ENCODE measurements at places on chromosomes 1 and 21.

DNA sequence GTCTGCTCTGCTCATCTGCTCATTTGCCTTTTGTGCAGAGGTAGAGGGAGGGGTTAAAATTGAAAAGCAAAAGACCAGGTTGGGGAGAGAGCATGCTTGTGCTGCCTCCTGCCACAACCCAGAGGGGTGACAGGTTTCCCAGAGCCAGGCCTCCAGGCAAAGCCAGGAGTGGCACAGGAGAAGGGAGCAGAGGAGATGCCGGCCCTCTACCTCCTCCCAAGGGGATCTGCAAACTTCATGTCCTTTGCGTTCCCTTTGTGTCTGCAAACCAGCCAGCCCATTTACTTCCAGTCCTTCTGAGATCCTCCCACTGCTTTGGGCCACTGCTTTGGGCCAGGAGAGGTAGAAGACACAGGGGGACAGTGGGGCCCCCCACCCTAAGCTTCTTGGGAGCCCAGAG, 67.8 kb downstream of the EPHB2 start:
- DNase-seq, result no peak

- peak; percentile 26 for DNase-seq
Observed at GRCh38 chr1:48572646-48573258, 100.7 kb upstream of the SPATA6 start.

DNA sequence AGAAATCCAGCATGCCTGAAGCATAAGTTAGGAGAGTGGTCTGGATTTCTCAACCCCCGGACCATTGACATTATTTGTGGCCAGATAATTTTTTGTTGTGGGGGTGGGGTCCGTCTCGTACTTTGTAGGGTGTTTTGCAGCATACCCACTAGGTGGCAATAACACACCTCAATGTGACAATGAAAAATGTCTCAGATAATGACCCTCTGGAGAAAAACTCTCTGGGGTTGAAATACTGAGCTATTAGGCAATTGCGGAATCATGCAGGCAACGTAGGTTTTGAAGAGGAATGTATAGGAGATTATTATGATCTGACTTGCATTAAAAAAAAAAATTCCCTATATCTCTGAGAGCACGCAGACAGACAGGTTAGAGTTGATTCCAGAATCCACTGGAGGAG, 25.3 kb upstream of the RRP15 start:
- DNase-seq, result no peak

DNA sequence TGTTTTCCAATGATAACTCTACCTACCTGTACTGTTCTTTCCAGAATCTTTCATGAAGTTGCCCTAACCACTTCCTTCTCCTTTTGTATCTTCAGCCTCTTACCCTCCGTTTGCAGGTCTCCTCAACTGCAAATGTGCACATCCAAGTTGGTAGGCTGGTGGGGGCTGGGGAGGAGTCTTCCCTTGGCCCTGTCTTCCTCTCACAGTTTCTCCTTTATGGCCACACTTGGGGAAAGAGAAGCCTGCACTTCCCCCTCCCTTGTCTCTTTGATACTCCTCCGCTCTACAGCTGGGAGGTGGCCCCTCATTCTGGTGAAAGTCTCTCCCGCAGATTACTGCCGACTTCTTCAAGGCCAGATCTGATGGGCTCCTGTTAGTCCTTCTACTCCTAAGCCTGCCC, 26.9 kb upstream of the GPR88 start:
- no peak for DNase-seq

DNA sequence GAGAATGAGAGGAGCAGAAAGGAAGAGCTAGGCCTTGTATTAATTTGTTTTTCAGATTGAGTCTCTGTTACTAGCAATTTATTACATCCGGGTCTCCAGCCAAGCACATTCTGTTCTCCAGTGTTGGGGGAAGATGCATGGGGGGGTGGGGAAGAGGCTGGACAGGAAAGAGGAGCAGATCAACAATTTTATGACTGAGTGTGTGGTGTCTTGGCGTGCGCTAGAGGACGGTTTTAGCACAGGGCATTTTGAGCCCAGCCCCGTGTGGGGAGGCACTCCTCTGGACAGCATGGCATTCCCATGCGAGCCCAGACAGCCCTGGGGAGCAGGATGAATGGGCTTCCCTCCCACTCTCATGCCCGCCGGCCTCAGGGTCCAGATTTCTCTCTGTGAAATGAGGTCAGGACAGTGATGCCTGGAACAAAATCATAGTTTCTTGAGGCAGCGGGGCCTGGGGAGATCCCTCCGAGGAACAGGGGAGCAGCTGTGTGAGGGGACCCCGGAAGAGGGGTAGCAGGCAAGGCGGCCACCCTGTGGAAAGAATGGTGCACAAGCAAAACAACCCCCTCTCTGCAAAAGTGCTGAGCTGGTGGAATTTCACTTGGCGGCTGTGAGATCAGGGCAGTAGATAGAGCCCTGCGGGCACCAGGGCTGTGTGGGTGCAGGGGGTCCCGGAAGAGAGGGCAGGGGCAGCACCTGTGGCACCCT, 16.3 kb downstream of the SOX13 start:
- DNase-seq, result peak; percentile 41

DNA sequence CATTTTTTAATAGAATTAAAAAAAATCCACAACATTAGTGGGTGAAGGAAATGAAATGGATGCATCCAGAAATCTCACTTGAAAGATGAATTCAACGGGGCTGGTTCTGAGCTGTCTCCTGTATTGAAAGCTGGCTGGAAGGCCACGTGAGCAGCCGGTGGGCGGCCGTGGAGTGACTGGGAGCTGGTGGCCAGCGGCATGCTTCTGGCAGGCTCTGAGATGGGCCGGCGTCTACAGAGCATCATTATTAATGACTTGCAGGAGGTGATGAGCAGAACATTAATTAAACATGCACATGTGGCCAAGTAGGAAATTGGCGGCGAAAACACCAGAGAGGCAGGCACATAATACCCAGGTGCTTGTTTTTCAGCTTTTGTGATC, 115.6 kb upstream of the LMO4 start:
- DNase-seq, result no peak

GRCh38 chr1:192527111-192527795, 48.3 kb upstream of the RGS1 start:
- DNase-seq, result no peak

DNA sequence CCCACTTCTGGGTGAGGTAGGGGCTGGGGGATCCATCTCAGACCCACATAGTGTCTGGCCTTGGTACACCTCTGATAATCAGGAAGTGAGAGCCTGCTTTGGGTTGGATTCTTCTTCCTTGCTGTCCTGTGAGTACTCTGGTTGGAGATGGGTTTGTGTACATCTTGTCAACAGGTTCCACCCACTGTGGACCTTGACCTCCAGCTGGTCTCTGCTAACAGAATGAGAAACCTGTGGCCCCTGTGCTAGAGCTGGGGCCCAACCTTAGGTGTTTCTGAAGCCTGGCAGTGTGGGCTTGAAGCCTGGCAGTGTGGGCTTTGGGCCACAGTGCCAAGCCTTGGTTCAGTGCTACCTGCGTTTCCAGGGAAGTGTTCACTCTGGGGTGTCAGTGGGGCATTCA, 2.6 kb downstream of the ZBTB48 start:
- no peak for DNase-seq

- DNase-seq, result no peak
Observed at GRCh38 chr1:244154508-244154871, 103.4 kb downstream of the ZBTB18 start.

GRCh38 chr1:151846686-151847237, 6.8 kb downstream of the THEM5 start:
- DNase-seq, result no peak

DNA sequence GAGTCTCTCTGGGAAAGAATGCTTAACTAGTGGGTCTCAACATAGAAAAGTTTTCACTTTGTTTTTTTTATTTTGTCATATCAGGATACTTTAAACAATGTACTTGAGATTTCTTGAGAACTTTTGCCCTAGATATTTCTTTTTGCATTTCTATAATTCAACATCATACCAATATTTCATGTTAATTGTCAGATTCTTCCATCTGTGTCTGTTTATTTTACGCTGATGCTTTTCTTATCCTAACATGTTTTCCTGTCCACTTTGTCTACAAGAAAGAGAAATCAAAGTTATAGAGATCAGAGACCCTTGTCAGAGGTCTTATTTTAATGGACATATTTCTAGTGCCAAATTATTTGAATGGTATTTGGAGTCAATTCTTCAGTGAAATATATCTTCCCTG, 95.5 kb upstream of the B3GALT2 start:
- DNase-seq, result no peak

DNA sequence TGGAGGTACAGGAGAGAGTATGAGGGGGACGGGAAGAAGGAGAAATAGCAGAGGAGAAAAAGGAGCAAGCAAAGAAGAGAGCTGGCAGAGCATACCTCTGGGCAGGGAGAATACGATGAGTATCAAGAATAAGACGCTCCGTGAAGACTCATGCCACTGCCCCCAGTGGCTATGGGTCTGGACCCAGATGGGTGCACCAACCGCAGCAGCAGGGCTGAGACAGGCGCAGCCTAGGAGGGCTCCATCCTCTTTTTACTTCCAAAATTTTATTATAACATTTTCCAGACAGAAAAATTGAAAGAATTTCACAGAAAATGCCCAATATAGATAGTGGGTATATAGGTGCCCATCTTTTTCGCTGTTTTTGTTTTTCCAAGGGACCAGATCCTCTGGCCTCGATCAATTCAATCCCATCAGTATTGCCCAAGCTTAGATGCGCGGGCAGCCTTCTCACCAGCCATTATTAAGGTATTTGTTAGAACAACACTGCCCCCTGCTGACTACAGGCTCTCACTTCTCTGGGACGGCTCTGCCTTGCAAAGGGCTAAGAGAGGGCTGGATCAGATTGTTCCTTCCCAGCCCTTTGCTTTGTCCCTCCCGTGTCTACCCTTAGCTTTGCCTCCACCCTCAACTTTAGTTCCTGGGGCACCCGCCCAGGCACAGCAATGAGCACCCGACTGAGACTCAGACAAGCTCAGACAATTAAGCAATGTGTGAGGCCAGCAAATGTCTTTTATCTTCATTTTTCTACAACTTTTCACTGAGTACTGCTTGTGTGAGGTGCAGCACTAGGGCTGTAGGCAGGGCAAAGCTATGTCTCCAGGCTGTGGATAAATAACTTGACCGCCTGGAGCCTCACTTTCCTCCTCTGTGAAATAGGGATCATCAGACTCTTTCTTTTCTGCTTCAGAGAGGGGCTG, 17.5 kb upstream of the CAMK1G start:
- DNase-seq, result peak; percentile 28

- no peak for DNase-seq
Observed at GRCh38 chr1:52474807-52475206, 70.4 kb downstream of the PRPF38A start.

DNA sequence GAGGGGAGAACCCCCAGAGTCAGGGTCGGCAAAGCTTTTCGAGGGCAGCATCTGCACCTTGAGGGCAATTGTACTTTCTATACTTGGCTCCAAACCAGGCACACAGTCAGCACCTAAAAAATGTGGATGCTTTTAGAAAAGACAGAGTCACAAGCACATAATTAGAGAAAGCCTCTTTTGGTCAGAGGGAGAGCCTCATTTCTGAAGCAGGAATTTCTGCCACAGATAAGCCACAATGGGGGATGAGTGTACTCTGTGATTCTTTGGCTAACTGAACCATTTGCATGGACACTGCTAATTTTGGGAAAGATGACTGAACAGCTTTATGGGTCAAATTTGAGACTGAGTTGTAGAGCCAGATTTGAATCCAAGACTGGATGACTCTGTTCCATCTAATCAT, 635.7 kb downstream of the KIF26B start:
- no peak for DNase-seq

DNA sequence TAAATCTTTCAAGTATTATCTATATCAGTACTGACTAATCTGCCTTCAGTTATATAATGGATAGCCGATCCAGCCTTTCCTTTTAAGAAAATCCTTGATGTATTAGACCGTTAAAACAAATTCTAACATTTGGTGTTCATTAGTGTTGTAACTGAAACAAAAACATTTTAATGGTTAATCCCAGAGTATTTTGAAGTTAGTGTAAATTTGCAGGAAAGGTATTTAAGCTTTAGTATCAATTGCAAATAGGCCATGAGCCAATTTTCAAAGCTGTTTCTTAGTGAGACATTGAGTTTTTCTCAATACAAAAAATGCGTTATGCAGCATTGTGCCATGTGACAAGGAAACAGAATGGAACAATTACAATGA, 29.6 kb downstream of the DISP1 start:
- DNase-seq, result no peak

- no peak for DNase-seq
Observed at GRCh38 chr1:156060937-156061636, at the start of gene RAB25. Gene RAB25 (plus strand): TSS chr1:156061160. CDS start chr1:156061401, 241 bp downstream.

- DNase-seq, result no peak
Observed at GRCh38 chr1:173341307-173341706, 134.2 kb upstream of the TNFSF4 start.

All from substantia nigra (tissue), 51 donors.